HEK293T (cell line): ENCODE measurements at places on chromosomes 13 and 19.

GRCh38 chr13:77537289-77537919, 1.9 kb downstream of the SCEL start:
- DNase-seq, result no peak

- no peak for DNase-seq
Measured at GRCh38 chr13:58598241-58598640, 966.7 kb downstream of the PCDH17 start.

DNA sequence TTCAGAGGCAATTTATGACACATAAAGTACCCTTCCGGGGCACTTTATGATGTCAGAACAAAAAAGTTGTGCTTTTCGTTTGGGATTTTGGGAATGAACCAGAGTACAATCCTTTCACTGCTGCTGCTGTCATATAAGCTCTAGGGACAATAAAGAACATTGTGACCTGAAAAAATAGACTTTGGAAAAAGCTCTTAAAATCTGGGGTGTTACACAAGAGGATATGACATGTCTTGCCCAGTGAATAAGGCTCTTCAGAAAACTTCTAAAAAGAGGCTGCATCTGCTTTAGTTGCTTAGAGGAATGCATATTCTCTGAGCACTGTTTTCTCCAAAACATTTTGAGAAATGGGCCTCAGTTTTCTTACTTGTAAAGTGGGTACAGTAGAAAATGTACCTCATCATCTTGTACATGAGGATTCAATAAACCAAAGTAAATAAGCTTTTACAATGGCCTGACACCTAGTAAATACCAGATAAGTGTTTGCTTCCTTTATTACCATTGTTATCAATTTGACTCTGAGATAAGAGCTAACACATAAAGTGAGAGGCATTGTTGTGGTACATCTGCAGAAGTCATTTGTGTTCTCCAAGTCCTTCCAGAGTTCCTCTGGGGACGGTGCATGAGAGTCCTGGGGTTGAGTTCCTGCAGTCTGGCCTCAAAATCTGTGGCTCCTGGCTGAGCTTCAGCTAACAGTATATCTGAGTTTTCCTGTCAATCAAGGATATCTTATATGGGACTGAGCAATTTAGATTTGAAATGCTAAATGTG, 67.4 kb upstream of the EDNRB start:
- no peak for DNase-seq

DNA sequence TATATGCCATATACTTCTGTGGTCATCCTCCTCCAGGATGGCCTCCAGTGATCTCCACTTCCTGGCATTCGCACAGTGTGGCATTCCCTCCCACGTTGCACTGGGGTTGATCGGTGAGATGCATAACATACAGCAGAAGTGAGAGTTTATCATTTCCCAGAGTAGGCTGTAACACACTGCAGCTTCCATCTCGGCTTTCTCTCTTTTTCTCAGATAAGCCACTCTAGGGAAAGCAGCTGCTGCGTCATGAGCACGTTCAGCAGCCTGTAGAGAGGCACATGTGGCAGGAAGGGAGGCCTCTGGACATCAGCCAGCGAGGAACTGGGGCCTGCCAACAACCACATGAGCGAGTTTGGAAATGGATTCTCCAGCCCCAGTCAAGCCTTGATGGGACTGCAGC, 807.1 kb downstream of the DIAPH3 start:
- DNase-seq, result no peak

DNA sequence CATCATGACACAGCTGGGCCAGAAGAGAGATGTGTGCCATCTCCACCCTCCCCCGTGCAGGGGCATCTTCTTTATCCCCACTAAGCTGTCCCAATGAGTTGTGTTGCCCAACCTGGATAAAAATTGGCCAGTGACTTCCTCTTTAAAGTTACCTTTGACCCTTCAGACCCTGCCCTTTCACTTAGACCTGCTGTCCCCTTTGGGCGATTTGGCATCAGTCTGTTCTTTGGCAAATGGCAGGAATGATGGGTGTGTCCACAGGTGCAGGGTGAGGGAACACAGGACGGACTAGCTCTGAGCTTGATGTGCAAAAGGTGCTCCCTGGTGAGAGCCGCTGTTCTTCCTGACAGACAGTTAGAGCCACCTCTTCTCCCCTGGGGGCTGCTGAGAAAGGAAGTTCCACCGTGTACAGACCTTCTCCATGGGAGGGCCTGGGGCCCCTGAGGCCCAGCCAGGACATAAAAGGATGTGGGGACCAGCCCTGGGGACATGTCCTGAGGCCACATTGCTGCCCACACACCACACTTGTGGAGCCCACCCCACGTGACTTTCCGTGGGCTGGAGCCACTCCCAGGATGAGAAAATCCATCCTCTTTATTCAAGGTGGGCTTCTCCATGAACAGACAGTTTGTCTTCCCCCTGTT, 1.7 kb downstream of the CYP4F8 start:
- no peak for DNase-seq

DNA sequence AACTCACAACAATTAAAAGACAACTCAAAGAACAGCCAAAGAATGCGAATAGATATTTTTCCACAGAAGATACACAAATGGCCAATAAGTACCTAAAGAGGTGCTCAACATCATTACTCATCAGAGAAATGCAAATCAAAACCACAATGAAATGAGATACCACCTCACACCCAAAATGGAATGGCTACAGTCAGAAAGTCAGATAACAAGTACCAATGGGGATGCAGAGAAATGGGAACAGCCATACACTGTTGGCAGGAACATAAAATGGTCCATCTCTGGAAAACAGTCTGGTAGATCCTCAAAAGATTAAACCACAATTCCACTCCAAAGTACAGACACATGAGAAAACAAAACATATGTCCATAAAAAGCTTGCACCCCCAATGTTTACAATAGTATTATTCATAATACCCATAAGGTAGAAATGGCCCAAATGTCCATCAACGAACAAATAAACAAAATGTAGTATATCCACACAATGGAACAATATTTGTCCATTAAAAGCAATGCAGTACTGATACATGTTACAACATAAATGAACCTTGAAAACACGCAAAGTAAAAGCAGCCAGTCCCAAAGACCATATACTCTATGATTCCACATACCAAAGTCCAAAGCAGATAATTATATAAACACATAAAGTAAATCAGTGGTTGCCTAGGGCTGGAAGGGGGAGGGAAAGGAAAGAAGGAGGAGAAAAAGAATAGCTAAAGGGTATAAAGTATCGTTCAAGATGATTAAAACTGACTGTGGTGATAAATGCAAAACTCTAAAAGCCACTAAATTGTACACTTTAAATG, 19.6 kb downstream of the USP12 start:
- no peak for DNase-seq

GRCh38 chr13:110192472-110192871, 114.5 kb downstream of the COL4A1 start:
- no peak for DNase-seq

DNA sequence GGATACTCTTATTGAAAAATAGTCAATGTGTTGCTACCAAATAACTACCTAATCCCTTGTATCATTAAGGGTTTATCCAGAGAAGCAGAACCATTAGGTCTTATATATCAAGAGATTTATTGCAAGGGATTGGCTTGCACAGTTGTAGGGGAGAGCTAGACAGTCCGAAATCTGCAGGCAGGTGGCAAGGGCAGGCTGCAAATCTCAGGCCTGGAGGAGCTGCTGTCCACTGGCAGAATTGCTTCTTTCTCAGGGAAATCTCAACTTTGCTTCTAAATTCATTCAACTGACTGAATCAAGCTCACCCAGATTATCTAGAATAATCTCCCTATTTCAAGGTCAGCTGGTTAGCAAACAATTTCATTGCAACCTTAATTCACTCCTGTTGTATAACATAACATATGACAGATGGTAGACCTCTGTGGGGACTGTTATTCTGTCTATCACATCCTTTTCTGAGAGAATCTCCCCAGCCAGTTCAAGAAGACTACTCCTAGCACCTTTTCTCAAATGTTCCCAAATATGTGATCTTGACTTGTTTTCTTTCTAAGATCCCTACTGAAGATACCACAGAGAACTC, 194.2 kb downstream of the NHLRC3 start:
- DNase-seq, result no peak

GRCh38 chr13:30712536-30713532, 22.5 kb upstream of the ALOX5AP start:
- DNase-seq, result no peak
